Renal pelvis (tissue), 12 donors: ENCODE measurements at places on chromosomes 13 and 19. TPM values are rescaled to one million over a fixed set of nuclear protein-coding genes. Genes with fewer than 3 reads are reported as not detected.
A peak's percentile ranks its signal among the peaks of the same experiment; 100 is the strongest.

The CYP2A7 gene
- polyA plus RNA-seq: 0.09 TPM

GRCh38 chr13:100490692-100491091, 97.9 kb downstream of the GGACT start:
- no peak for DNase-seq

The CACTIN gene
- 30.0 TPM for polyA plus RNA-seq

The CATSPERD gene
- not detected for polyA plus RNA-seq

- DNase-seq: no peak
Measured at GRCh38 chr19:51978882-51979281, 7.8 kb downstream of the ZNF350 start.

DNA sequence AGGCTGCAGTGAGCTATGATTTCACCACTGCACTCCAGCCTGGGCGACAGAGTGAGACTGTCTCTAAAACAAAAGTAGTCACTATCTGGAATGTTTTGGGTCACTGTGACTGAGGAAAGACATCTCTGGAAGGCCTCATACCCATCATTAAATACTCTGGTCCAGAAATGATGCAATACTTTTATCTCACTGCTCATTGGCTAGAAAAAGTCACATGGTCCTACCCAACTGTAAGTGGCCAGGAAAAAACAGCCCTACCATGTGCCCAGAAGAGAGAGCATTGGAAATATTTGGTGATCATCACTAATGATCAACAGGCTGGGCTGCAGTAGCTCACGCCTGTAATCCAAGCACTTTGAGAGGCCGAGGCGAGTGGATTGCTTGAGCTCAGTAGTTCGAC, 29.8 kb downstream of the PNPLA6 start:
- DNase-seq: no peak

DNA sequence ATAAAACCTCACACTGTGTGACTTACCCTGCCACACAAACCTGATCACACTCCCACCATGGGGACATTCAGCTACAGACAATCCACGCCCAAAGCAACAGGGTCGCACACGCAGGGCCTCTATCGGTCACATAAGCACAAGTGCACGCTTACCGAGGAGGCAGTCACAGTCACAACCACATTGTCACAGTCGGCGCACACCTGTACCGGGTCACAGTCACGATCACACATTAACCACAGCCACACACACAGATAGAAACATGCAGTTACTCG, 579 bp downstream of the ZNF566 start:
- DNase-seq: peak; percentile 14

DNA sequence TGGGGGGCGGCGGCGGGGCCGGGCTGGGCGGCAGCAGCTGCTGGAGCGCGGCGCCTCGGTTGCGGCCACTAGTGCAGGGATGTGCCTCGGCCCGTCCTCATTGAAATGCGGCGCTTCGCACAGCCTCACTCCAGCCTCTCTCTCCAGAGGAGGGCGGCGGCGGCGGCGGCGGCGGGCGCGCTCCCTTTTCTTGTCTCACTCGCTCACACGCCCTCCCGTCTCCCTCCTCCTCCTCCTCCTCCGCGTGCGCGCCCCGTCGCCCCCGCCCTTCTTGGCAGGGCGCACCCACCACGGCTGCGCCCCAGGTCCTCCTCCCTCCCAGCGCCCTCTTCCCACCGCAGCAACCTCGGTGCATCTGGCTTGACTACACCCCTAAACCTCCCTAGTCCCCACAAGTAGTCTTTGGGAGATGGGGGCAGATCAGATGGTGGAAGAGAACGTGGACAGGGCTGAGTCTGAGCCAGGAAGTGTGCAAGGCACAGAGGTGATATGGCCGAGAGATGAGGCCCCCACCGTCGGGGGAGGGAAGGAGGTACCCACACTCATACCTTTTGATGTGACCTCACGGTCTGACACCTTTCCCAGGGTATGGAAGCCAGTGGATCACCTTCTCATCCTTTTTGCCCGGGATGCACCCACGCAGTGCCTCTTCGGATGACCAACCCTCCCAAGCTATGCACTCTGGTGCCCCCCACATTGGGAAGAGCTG, at the start of gene DCLK1:
DCLK1 (minus strand) TSS at position 161 of the 709 bp plus-strand sequence.
- peak; percentile 53 for DNase-seq
